CD4-positive, alpha-beta T cell treated with Interleukin-4 for 4 hours (primary cell): ENCODE measurements at places on chromosomes 1 and 21.

DNA sequence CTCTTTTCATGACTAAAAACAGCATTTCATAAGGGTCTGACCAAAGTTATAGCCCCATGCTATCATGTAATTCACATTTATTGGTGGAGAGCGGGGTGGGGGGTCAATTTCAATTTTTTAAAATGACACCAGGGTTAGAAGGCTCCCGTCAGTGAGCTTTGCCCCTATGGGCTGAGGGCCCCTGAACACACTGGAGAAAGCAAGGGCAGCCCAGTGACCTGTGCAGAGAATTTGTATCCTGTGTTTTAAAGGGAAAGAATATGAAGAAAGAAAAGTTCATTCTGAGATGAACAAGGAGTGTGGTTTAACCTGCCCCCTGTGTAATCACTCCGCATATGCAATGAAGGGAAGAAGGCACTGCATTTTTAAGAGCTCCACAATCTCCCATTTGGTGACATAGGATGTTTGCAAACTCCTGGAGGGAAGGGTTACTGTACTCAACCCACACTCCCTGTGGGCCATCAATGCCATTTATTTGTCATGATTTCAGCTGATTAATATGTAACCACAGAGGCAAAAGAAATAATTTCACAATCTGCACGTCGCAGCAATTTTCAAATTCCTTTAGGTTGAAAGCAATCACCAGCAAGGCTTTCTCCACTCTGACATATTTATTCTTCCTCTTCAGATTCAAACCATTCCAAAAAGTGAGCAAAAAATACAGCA, 95.6 kb downstream of the ZNF281 start:
- DNase-seq: no peak

- no peak for DNase-seq
Measured at GRCh38 chr1:206873603-206874188, 8.3 kb downstream of the IL20 start.

DNA sequence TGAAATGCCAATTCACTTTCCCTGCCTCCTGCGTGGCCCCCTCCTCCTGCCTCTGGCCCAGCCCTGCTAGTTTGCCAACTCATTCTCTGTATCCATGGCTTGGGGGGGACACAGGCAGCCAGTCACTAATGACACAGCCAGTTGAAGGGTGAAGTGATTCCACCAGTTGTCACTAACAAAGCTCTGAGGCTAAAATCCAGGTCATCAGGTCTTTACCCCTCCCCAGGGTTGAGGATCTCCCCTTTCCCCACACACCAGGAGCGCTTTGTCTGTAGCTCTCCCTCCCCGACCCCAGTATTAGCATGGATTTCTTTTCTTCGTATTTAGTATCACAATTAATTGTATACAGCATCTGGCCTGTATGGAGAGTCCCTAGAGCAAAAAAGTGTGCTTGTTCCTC, 394.1 kb downstream of the RRAGC start:
- no peak for DNase-seq

DNA sequence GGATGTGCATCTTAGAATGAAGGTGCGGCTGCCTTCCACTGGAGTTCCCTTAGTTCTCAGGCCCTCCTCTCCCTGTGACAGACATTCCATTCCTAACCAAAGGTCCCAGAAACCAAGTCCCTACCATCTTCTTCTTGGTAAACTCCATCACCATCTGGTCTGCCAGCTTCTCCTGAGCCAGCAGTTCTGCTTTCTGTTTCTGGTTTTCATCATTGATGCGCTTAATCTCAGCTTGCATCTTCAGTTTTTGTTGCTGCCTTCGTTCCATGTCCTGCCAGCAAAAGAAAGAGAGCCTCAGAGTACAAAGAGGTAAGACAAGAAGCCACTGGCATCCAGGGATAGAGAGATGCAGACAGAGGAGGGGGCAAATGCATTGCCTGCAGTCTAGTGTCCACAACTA, 18.0 kb upstream of the VSIG8 start:
- DNase-seq: no peak

GRCh38 chr21:45640888-45641479, 2.5 kb upstream of the PCBP3 start:
- DNase-seq: no peak

DNA sequence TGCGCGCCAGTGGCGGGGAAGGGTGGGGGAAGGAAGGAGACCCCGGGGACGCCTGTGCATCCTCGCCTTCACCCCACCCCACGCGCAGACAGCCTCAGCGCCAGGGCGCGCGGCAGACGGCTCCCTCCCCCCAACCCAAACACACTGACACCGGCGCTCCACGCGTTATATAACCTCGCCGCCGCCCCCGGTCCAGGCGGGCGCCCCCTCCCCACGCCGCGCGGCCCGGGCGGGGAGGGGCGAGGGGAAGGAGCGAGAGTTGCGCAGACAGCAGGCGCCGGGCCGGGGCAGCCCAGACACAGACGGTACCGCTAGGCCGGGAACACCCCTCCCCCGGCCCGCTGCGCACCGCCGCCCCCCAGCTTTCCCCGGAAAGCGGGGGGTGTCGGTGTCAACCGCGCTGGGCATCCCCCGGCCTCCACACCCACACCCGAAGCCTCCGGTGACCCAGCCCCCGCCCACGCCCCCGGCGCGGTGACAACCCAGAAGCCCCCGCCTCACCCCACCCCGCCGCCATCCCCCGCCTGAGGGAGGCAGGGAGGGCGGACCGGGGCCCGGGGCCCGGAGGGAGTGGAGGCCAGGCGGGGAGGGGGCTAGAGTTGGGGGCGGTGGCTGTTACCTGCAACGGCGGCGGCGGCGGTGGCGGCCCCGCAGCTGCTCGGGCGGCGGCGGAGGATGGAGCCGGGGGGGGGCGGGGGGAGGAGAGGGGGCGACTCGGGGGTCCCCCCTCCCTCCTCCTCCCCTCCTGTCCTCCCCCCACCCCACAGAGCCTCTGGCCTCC, 432 bp downstream of the AKT3 start:
- DNase-seq: peak; percentile 88

- DNase-seq: no peak
Measured at GRCh38 chr1:197184190-197184589, 37.7 kb upstream of the ASPM start.

DNA sequence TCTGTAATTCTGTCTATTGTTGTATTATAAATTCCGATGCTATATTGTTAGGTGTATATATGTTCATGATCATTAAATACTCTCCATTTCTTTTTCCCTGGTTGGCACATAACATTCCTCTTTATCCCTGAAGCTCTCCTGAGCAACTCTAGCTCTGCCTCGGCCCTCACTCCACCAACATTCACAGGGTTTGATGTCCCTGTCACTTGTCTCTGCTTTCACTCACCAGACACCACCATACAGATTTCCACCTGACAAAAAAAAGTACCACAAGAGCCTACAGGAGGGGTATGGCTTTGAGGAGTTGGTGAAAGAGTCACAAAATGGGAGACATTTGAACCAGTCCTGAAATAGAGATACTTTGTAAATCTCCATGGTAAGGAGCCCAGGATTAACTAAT, 8.8 kb upstream of the TSPEAR start:
- no peak for DNase-seq

DNA sequence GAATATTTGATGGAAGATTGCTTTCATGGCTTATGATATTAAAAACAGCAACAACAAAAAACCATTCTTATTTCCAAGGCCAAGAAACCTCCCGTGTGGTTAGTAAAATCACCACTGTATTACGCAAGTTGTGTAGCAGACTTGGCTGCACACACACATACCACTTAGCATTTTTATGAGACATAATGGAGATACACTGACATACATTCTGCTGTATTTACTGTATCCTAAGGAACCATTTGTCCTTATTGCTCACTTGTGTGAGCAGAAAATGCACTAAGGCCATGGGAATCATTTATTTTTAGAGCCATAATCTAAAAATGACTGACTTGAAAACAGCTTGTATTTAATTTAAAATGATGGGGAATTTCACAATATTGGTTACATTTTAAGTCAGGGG, 584 bp upstream of the C1orf141 start:
- DNase-seq: no peak

GRCh38 chr1:246618240-246618808, 52.1 kb downstream of the CNST start:
- no peak for DNase-seq

- DNase-seq: peak; percentile 86
Measured at GRCh38 chr1:198934901-198935305, 296.1 kb downstream of the PTPRC start.

GRCh38 chr1:35062518-35063196, 16.5 kb upstream of the ZMYM1 start:
- no peak for DNase-seq

GRCh38 chr1:1284221-1285101, 4.2 kb downstream of the SCNN1D start:
- DNase-seq: no peak

DNA sequence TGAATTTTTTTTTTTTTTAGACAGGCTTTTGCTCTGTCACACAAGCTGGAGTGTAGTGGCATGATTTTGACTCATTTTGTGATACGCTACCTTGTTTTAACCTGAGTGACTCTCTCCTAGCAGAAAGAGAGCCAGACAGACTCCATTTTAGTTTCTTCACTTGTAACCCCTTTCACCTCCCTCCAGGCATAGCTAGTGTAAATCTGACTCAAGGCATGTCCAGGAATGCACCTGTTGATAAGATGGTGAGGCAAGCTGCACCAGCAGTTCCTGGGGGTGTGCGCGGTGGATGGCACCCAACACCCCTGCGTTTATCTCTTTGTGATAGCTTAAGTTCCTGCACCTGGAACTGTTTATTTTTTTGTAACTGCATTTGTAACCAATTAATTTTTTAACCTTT, 4.7 kb upstream of the PHACTR4 start:
- DNase-seq: no peak

DNA sequence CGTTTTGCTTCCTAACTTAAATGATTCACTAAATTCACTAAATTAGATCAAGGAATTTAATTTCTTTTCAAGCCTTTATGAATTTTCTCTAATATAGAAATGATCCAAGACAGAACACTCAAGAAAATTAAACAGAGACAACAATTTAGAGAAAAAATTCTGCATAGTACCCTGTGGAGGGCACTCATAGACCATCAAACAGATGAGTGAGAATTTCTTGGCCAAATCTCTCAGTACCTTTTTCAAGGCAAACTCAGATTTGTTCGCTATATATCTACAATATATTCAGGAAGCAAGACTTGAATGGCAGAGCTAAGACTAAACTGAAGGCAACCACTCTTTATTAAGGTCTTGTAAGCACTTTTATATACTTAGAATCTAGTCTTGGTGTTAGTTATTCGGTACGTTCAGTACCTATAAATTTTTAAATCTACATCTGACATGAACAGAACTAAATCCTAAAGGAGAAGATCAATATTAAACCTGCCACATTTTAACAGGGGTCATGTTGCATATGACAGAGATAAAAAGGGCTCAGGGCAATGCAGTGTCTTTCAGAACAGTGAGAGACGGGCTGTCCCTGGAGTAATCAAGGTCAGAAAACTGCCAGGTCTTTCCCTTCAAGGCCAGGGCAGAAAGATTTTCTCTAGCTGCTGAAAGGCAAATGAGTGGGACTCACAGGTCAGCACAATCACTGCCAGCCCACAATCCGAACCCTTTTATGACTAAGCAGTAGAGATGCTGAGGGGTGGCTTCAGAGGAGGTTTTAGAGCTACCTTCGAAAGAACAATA, 118.8 kb upstream of the TMPRSS15 start:
- no peak for DNase-seq

DNA sequence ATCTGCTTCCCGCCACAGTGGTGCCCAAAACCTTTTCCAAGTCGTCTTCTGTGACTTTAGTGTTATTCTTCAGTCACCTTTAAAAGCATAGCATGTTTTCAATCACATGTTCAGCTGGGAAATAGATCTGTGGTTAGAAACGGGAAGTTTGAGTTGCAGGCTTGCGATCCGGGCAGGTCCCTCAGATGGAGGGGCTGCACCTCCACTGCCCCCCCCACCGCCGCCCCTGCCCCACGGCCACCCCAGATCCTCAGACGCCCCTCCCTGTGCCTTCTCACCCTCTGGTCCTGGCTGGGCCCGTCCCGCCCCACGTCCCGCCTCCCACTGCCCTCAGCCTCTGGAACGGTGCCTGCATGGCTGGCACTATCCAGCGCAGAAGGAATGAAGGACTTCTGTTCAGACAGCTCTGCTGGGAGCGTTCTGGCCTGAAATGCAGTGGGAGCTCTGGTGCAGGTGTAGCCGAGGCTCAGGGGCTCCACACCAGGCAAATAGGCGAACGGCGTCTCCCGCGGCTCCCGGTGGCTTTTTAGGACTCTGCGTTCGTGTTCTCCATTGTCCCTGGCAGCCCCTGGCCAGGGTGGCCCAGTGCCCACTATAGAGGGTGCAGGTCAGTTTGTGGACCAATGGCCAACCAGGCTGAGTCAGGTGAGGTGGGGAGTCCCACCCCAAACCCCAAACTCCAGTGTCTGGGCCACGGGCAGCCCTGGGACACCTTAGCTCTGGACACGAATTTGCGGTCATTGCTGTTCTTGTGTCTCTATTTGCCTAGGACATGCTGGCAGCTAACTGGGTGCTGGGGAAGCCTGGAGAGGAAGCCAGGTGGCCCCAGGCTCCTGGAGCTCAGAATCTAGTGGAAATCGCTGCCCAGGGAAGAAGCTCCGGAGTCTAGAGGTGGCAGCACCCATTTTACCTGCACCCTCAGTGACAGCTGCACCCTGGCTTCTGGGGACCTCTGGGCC, 67.1 kb downstream of the FAAP20 start:
- no peak for DNase-seq

DNA sequence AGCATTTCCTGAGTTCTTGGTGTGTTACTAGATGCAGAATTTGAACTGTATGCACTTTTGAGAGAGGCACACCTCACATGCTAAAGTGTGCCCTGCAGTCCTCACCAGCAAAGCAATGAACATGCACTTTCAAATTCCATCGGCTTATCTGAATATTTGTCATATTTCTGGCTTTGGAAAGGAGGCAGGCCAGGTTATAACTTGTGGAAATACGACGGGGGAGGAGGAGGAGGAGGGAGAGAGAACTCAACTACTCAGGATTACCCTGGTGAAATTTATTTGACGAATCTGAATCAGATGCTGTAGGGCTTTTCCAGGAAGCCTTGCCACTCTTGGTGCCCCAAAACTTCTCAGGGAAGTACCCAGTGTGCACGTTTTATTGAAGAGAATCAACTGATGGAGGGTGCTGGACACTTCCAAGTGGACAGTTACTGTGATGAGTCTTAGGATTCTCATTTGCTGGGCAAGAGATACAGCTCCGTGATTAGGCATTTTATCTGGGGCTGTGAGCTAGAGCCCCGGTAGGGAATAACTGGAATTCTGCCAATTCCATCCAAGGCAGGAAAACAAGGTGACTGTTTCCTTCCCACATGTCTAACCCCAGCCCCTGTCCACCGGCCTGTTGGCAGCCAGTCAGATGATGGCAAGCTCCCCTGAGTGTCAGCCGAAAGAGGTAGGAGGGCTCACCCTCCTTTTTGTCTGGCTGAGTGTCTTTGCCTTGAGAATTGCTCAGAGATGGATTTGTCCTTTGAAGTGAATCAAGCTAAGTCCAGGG, 3.8 kb downstream of the PDPN start:
- DNase-seq: no peak

GRCh38 chr1:28893403-28894102, 20.8 kb upstream of the EPB41 start:
- DNase-seq: peak; percentile 26

GRCh38 chr1:100972185-100972584, 53.4 kb downstream of the DPH5 start:
- no peak for DNase-seq

DNA sequence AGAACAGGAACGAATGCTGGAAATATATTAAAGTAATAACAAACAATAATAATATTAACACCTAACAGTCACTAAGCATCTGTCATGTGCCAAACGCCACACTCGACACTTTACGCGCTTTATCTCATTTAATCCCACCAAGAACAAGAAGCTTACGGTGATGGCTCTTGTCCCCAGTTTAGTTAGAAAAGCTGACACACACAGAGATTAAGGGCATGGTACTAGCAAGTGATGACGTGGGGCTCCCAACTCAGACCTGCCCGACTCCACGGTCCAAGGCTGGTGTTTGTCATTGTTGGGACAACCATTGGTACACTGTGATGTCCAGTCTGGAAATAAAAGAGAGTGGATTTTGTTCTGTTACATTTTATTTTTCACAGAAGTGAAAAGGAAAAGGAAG, 41.1 kb upstream of the KIF26B start:
- no peak for DNase-seq
